AG04450 (cell line): ENCODE measurements at places on chromosomes 7 and 10. TPM values are rescaled to one million over a fixed set of nuclear protein-coding genes. Genes with fewer than 3 reads are reported as not detected.

- no peak for DNase-seq
These were observed 43.7 kb upstream of the DGKI start for GRCh38 chr7:137890449-137890921.

DNA sequence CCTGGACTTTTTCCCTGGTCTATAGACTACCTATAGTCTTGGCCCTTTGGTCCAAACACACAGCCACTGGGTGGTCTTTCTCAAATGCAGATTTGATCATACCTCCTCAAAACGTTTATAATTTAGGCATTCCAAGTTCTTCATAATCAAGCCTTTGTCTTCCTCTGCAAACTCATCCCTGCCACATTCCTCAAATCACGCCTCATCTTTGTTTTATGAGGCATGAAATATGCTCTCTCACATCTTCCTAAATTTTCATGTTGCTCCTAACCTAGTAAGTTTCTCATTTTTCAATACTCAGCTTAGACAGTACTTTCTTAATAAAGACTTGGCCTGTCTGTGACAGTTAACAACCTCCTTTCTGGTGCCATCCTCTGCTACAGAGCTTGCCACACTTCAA is 10.9 kb upstream of the HERC4 start:
- DNase-seq = no peak

GRCh38 chr10:6497620-6498019 is 82.5 kb downstream of the PRKCQ start:
- DNase-seq = no peak

GRCh38 chr7:151946932-151947331 is 9.3 kb upstream of the GALNTL5 start:
- DNase-seq = no peak

GRCh38 chr10:5760515-5760914 is 52.7 kb downstream of the GDI2 start:
- no peak for DNase-seq

- DNase-seq = no peak
These were observed 74.8 kb downstream of the PROSER2 start for GRCh38 chr10:11898033-11898371.

Gene UTF1
- polyA plus RNA-seq = not detected in 2 replicates

Gene SPDYE2B
- polyA plus RNA-seq = not detected in 2 replicates

Gene C7orf33
- not detected in 2 replicates for polyA plus RNA-seq

Gene ACBD7
- 0.58 and 0.67 TPM in 2 replicates for polyA plus RNA-seq

Gene CRYGN
- polyA plus RNA-seq = not detected in 2 replicates
